ENCODE measurements at places on chromosomes 5 and 9.
A peak's percentile ranks its signal among the peaks of the same experiment; 100 is the strongest.

DNA sequence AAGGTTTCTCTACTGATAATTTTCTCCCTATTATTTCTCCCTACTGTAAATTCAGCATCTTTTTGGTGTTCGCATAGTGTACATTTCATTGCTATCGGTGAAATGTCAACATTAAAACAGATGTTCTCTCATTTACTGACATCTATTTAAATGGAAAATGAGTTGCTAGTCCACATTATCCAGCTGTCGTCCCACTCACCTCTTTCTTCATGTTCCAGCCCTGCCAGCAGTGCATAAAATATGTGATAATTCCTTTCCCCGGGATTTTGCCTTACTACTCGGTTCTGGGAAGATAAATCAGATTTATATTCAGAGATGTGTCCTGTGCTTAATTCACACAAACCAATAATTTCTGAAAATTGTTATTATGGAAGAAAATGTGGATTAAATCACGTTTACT lies 155.8 kb downstream of the MYO10 start:
- no peak for DNase-seq

- no peak for DNase-seq
Measured at GRCh38 chr5:90418214-90418613, 8.7 kb upstream of the CETN3 start.

GRCh38 chr5:32160228-32160627 lies 13.9 kb downstream of the GOLPH3 start:
- no peak for DNase-seq

- no peak for DNase-seq
Measured at GRCh38 chr9:22105005-22105722, 96.1 kb upstream of the CDKN2B start.

DNA sequence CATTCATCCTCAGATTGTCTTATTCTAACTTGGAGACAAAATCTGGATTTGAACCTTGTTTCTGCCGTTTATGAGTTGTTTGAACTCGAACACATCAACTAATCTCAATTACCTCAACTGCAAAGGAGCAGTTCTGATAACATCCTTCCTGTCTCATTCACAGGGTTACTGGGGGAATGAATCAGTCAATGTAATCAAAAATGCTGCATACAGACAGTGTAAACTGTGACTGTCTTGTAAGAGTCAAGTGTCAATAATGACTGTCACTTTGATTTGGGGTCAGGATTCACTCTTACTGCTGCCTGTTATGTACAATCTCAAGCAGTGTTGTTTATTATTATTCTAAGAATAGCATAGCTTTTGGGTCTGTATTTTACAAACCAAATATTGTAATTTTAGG lies 273.8 kb downstream of the DOCK8 start:
- DNase-seq = no peak

GRCh38 chr9:87557996-87558395 lies 60.3 kb downstream of the DAPK1 start:
- no peak for DNase-seq

DNA sequence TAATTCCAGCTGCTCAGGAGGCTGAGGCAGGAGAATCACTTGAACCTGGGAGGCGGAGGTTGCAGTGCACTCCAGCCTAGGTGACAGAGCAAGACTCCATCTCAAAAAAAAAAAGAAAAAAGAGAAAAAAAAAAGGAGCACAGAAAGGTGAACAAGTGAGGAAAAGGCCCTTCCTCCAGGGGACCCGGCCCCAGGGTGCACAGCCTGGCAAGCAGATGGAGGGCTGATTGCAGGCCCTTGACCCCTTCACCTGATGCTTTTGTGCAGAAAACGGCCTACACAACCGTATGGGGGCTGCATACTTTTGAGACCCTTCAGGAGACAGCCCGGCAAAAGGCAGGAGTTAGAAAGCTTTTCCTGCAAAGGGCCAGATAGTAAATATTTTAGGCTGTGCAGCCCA lies 33.9 kb downstream of the HRH2 start:
- no peak for DNase-seq

- peak; percentile 89 for DNase-seq
Measured at GRCh38 chr5:151447174-151448037, at the start of gene SLC36A1. Gene SLC36A1, plus strand, starts transcription at chr5:151447603. Its CDS starts 11,190 bp downstream, at chr5:151458793.

GRCh38 chr5:177094224-177095087 lies 7.7 kb downstream of the FGFR4 start:
- DNase-seq = no peak

GRCh38 chr5:164002214-164002613 lies 496.8 kb downstream of the MAT2B start:
- no peak for DNase-seq

GRCh38 chr5:78509884-78510769 lies 138.4 kb downstream of the LHFPL2 start:
- DNase-seq = peak; percentile 46

GRCh38 chr5:142551338-142552067 lies 134.4 kb downstream of the FGF1 start:
- DNase-seq = peak; percentile 40

DNA sequence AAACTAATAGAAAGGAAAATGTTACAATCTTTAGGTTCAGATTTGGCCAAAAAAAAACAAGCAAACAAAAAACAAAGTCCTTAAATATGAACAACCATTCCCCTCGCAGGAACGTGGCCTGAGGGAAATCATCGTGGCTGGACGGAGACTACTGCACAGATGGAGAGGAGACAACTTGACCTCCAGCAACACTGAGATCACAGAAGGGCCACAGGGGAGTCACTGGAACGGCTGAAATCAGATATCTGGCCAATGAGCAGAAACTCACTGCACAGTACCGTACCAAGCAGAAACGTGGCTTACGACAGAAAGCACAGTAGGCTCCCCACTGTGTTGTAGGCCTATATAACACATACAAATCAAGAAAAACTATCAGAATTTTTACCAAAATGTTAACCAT lies 27.7 kb downstream of the CAMSAP1 start:
- no peak for DNase-seq

Measured in NCI-H774 (cell line).